Kidney (tissue), 22 donors: ENCODE measurements at places on chromosomes 11 and 22.

- H3K27ac ChIP-seq: no peak overlapping the region
- H3K4me3 ChIP-seq: no peak overlapping the region
- DNase-seq: no peak
- H3K27me3 ChIP-seq: no peaks in the 10 kb centered on the region
Measured at GRCh38 chr11:88326099-88326498, 11.4 kb downstream of the CTSC start.

DNA sequence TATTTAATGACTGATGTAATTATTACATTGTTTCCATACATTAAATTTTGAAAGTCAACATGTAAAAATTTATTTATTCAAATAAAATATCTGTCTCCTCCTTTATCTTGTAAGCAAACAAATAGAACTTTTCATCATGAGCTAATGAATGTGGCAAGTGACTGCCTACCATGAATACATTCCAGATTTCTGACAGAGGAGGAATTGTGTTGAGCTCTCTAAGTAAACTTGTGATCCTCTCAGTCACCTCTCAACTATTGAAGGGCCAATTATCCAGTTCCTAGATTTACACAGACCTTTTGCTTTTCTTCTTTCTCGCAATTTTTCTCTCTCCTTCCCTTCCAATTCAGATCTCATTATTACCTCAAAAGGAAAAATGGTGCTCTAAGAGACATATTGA lies 21.5 kb downstream of the PRRG4 start:
- no peak for DNase-seq
- H3K27ac ChIP-seq: no peak overlapping the region
- no peak overlapping the region for H3K4me3 ChIP-seq
- no peaks in the 10 kb centered on the region for H3K36me3 ChIP-seq

GRCh38 chr11:103619480-103619879 lies 417.0 kb upstream of the DDI1 start:
- H3K4me3 ChIP-seq: no peak overlapping the region
- no peaks in the 10 kb centered on the region for H3K36me3 ChIP-seq
- no peak for DNase-seq
- H3K27ac ChIP-seq: no peak overlapping the region
- H3K4me1 ChIP-seq: no peaks in the 10 kb centered on the region
- H3K27me3 ChIP-seq: no peaks in the 10 kb centered on the region

- H3K4me3 ChIP-seq: no peak overlapping the region
- H3K27me3 ChIP-seq: no peaks in the 10 kb centered on the region
- DNase-seq: no peak
- H3K36me3 ChIP-seq: no peaks in the 10 kb centered on the region
Measured at GRCh38 chr11:78815831-78816230, 241.2 kb upstream of the NARS2 start.

GRCh38 chr11:61498767-61499341 lies 9.7 kb upstream of the LRRC10B start:
- peaks cover 9% of the 10 kb centered on the region for H3K4me1 ChIP-seq
- no peak overlapping the region for H3K27ac ChIP-seq
- H3K27me3 ChIP-seq: no peaks in the 10 kb centered on the region
- H3K4me3 ChIP-seq: no peak overlapping the region

DNA sequence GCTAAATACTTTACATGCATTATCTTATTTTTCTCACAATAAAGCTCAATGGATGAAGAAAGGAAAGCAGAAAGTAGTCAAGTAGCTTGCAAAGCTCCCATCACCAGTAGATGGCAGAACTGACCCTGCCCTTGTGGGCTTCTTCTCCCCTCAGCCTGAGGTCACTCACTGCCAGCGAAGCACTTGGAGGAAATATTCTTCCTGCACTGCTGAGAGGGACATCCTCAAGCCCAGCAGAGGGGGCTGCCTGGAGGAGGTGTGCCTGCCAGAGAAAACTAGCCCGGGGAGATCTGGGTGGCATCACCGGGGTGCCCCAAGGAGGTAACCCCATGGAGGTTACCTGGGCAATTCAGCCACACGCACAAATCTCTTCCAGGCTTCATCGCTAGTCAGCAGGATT lies 6.6 kb downstream of the APOL4 start:
- no peak overlapping the region for H3K4me3 ChIP-seq
- no peaks in the 10 kb centered on the region for H3K27me3 ChIP-seq
- H3K27ac ChIP-seq: no peak overlapping the region
- no peaks in the 10 kb centered on the region for H3K36me3 ChIP-seq
- peak; percentile 88 for DNase-seq
- peaks cover 18% of the 10 kb centered on the region for H3K4me1 ChIP-seq

DNA sequence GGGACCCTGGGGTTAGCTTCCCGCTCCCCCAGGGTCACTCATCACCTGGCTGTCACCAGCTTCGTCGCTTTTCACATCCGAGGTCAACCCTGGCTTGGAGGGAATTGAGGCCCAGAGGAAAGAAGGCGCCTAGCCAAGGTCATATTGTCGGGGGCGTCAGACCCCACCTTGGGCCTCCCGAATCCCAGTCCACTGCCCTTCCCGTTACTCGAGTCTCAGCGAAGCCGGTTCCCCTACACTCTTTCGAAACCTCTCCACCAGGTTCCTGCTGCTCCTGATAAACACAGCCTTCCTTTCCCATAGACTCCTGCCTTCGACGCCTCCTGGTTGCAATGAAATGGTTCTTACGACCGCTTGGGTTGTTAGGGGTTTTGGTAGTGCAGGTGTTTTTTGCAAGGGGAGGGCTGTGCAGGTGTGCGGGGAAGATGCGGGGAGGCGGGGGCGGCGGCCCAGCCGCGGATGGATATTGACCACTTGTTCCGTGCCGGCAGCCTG lies 642 bp downstream of the NAA40 start:
- peaks cover 4% of the 10 kb centered on the region for H3K4me1 ChIP-seq
- no peak for DNase-seq
- H3K36me3 ChIP-seq: no peaks in the 10 kb centered on the region
- H3K27me3 ChIP-seq: no peaks in the 10 kb centered on the region
- no peak overlapping the region for H3K27ac ChIP-seq

GRCh38 chr11:39630365-39630764 lies 1829.1 kb downstream of the LRRC4C start:
- no peaks in the 10 kb centered on the region for H3K4me1 ChIP-seq
- no peaks in the 10 kb centered on the region for H3K27me3 ChIP-seq
- H3K27ac ChIP-seq: no peak overlapping the region
- no peak for DNase-seq
- no peaks in the 10 kb centered on the region for H3K36me3 ChIP-seq

- peak overlapping the region; percentile 93 for H3K4me3 ChIP-seq
- no peaks in the 10 kb centered on the region for H3K27me3 ChIP-seq
- DNase-seq: peak; percentile 79
- H3K36me3 ChIP-seq: no peaks in the 10 kb centered on the region
- H3K27ac ChIP-seq: peak overlapping the region; percentile 99
Measured at GRCh38 chr11:10302744-10303557, 1.9 kb upstream of the ADM start.

DNA sequence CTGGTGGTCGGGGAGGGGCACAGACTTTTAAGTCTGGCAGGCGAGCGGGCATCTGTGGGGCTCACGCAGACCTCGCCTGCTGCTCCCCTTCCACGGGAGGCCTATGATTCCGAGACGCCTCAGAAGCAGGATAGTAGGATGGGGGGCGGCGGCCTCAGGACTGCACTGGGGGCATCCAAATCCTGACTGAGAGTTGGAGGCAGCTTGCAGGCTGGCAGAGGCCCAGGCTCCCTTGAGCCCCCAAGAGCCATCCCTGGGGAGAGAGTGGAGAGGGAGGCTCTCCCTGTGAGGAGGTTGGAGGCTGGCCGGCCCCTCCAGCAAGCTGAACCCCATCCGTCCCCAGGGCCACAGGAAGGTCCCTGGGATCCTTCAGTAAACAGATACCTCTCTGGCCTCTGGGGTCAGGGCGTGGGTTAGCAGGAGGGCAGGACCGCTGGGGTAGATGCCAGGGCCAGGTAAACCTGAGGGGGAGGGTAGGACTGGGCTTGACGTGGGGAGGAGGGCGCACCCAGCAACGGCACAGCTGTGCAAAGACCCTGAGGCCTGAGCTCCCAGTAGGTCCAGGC lies 33.3 kb downstream of the SBF1 start:
- peaks cover 15% of the 10 kb centered on the region for H3K36me3 ChIP-seq
- peaks cover 25% of the 10 kb centered on the region for H3K4me1 ChIP-seq
- H3K27ac ChIP-seq: no peak overlapping the region
- no peak overlapping the region for H3K4me3 ChIP-seq
- no peak for DNase-seq

DNA sequence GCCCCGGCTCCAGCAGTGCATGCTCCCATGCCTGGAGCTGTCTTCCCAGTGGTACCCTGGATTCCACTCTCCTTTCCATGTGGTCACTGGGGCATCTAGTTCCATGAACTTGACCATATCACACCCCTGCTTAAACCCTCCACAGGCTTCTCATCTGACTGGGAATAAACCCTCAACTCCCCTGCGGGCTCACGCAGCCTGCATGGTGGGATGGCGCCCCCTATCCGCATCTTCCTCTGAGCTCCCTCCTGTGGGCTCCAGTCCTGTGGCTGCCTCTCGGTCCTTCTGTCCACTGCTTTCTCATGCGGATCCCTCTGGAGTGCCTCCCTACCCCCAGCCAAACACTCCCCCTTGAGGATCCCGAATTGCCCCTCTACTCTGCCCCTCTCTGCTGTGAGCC lies 41.4 kb upstream of the TTLL12 start:
- no peak overlapping the region for H3K27ac ChIP-seq
- DNase-seq: peak; percentile 50
- H3K4me1 ChIP-seq: no peaks in the 10 kb centered on the region

- H3K4me3 ChIP-seq: no peak overlapping the region
- H3K27me3 ChIP-seq: no peaks in the 10 kb centered on the region
- peaks cover 49% of the 10 kb centered on the region for H3K36me3 ChIP-seq
Measured at GRCh38 chr22:23822101-23822671, 16.6 kb downstream of the DERL3 start.

DNA sequence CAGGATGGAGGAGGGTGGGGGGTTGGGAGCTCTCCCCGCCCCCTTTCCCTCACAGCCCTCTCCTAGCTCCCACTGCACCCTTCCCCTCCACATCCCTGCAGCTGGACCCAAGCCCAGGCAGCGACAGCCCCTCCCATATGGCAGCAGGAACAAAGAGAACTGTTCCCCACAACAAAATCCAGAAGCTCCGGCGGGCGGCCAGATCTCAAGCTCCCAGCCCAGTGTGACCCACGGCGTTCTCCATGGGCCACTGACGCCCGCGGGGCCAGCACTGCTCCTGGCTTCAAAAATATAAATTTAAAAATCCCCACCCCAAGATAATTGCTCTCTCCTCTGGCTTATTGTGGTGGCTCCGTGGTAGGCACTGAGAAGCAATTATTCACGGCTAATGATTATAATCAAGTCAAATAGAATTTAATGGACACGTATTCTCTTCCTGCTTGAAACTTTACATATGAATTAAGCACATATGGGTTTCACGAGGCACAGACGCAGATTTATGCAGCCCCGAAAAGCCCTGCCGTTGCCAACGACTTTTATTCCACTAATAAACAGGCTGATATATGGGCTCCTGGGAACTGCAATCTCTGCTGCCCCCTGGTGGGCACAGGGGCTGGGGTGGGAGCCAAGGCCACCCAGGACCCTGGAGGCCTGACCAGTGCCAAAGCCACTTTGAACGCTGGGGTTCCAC lies 17.5 kb downstream of the MACROD1 start:
- H3K4me3 ChIP-seq: no peak overlapping the region
- peaks cover 13% of the 10 kb centered on the region for H3K4me1 ChIP-seq
- H3K36me3 ChIP-seq: no peaks in the 10 kb centered on the region

- no peak overlapping the region for H3K4me3 ChIP-seq
- H3K27ac ChIP-seq: no peak overlapping the region
- H3K36me3 ChIP-seq: no peaks in the 10 kb centered on the region
- no peak for DNase-seq
Measured at GRCh38 chr11:7846003-7846402, 49.3 kb upstream of the OR5P2 start.

GRCh38 chr11:32891657-32892354 lies 805 bp upstream of the QSER1 start:
- peak overlapping the region; percentile 98 for H3K4me3 ChIP-seq
- no peaks in the 10 kb centered on the region for H3K27me3 ChIP-seq
- H3K4me1 ChIP-seq: peaks cover 2% of the 10 kb centered on the region
- H3K27ac ChIP-seq: peak overlapping the region; percentile 88

- H3K27me3 ChIP-seq: no peaks in the 10 kb centered on the region
- H3K4me3 ChIP-seq: no peak overlapping the region
- no peak for DNase-seq
- H3K27ac ChIP-seq: no peak overlapping the region
- H3K36me3 ChIP-seq: no peaks in the 10 kb centered on the region
- H3K4me1 ChIP-seq: no peaks in the 10 kb centered on the region
Measured at GRCh38 chr11:74815966-74816365, 67.3 kb downstream of the RNF169 start.

DNA sequence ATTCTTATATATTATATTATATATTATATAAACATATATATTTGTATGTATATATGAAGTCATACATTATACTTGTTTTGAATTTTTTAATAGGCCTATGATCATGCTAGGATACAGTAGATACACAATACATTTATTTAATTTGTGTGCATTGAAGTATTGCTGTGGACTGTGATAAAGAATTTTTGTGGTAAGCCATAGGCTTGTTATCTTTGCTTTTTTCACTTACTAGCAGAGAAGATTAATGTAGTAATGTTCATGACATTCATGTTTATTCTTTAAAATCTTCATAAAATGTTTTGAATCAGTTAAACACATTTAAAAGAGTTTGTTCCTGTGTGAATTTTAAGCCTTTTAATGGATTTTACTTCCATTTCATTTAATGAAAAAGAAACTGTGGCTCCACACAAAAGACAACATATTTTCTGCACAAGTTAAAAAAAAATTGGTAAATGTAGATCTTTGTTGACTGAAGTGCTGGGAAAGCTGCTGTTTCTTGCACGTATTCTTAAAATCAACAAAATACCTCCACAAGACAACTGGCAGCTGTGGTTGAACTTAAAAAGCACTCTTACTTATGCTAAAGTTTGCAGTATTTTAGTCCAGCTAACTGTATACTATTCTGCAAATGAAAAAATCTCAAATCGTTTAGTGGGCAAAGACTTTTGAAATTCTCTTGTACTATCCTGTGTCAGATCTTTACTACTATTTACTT lies 156.2 kb downstream of the TMEM135 start:
- H3K27me3 ChIP-seq: no peaks in the 10 kb centered on the region
- no peaks in the 10 kb centered on the region for H3K36me3 ChIP-seq
- H3K27ac ChIP-seq: no peak overlapping the region
- no peaks in the 10 kb centered on the region for H3K4me1 ChIP-seq
- H3K4me3 ChIP-seq: no peak overlapping the region

DNA sequence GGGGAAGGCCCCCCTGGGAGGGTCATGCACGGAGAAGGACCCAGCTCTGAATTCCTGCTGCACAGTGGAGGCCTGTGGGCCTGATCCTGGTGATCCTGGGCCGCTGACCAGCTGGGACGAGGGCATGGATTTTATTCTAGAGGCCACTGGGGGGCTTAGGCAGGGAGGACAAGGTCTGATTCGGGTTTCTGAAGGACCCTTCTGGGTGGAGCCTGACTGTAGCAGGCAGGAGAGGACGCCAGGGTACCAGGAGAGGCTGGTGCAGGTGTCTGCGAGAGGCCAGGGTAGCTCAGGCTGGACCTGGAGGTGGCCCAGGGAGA lies 31.3 kb downstream of the MPPED1 start:
- no peaks in the 10 kb centered on the region for H3K4me1 ChIP-seq
- no peak overlapping the region for H3K27ac ChIP-seq
- H3K4me3 ChIP-seq: no peak overlapping the region
- DNase-seq: peak; percentile 16
- no peaks in the 10 kb centered on the region for H3K36me3 ChIP-seq

GRCh38 chr11:87198266-87198881 lies 160.6 kb downstream of the TMEM135 start:
- no peaks in the 10 kb centered on the region for H3K27me3 ChIP-seq
- no peaks in the 10 kb centered on the region for H3K4me1 ChIP-seq
- no peak overlapping the region for H3K4me3 ChIP-seq
- H3K27ac ChIP-seq: no peak overlapping the region
- no peaks in the 10 kb centered on the region for H3K36me3 ChIP-seq
